Activated B cell treated with CpG ODN at 0.5 μM for 24 hours (primary cell): ENCODE measurements at places on chromosomes 1 and 21. TPM values are rescaled to one million over a fixed set of nuclear protein-coding genes. Genes with fewer than 3 reads are reported as not detected.

DNA sequence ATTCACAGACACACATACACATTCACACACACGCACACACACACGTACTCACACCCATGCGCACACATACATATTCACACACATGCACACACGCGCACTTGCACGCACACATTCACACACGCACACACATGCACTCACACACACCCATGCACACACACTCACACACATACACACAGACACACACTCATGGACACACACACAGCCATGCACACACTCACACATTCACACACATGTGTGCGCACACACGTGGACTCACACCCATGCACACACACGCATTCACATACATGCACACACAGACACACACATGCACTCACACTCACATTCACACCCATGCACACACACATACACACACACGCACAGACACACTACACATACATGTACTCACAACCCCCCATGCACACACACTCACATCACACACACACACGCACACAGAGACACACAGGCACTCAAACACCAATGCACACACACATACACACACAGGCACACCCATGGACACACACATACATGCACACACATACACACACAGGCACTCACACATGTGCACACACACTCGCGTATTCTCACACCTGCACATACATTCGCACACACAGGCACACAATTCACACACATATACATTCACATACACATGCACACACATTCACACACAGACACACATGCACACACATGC lies 589.1 kb downstream of the PTPRU start:
- DNase-seq = no peak

- DNase-seq = no peak
Observed at GRCh38 chr1:93712741-93713140, 31.1 kb upstream of the BCAR3 start.

DNA sequence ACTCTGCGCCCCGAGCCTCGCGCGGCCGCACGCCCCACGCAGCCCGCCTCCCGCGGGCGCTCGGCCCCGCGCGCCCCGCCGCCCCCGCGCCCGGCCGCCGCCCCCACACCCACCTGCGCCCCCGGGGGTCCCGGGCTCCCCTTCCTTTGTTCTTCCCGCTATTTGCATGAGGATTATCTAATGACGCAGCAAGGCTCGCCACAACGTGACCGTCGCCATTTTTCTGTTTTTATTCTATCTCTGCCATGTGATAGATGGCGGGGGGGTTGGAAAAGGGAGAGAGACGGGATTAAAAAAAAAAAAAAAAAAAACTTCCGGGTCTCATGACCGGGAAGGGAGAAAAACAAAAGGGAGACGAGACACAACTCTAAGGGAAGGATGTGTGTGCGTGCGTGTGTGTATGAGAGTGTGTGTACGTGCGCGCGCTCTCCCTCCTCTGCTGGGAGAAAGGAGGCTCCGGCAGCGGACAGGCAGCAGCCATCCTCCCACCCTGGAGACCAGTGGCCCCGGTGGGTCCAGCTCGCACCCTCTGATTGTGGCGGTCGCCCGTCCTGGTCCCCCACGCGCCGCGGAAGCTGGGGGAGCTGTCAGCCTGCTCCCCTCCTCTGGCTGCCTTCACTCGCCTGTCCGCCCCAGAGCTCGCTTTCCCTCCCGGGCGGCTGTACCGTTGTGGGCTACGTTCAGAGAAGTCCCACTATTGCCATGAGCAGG lies 80.4 kb upstream of the AK4 start:
- DNase-seq = peak; percentile 50

- DNase-seq = no peak
Observed at GRCh38 chr1:227218870-227219573, 99.3 kb downstream of the CDC42BPA start.

DNA sequence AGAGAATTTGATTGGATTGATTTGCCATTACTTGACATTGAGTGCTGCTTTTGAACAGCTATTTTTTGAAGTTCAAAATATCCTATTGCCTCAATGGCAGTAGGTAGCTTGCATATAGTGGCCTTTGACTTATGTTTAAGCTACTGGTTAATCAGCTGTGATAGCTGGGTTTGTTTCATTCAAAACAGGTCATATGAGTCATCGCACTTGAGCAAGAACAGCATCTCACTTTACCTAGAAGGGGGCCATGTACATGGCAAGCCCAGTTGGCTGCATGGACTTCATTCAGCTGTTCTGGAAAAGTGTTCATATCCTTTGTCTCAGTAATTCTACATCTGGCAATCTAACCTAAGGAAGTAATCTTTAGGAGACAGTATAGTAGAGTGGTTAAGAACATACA lies 29.0 kb upstream of the ARID1A start:
- DNase-seq = no peak

- no peak for DNase-seq
Observed at GRCh38 chr1:153495536-153495935, 35.1 kb upstream of the S100A7 start.

DNA sequence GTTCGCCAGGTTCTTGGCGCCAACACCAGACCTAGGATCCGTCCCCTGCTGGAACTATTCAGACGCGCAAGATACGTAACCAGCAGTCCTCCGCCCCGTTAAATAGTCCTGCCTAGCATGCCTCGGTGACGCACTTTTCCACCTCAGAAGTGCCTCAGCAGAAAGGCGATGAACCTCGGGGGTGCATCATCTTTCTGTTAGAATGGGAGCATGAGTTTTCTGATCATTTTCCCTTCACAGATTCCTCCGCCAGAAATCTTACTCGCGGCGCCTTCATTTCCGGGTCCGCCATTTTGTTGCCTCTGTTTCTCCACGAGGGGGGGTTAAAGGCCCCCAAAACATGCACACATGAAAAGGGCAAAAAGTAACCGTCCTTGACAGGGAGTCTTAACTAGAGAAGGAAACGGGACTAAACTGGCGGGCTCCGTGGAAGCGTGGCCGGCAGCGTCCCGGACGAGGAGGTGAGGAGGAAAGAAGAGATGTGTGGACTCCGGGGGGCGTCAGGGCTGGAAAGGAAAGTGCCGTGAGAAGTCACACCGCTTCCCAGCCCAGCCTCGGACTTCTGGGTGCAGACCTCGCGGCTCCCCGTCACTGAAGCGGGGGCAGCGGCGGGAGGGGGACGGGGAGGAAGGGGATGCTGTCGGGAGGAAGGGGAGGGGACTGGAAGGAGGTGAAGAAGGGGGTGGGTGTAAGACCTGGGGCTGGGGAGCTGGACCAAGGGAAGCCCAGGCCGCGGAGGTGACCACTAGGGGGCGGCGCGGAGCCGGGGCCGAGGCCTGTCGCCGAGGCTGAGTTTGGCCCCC lies at the start of gene GABPB2:
TSS of gene GABPB2 (plus strand) at position 288 of the 803 bp plus-strand sequence. CDS start 17,429 bp downstream, outside the sequence.
- DNase-seq = peak; percentile 89

DNA sequence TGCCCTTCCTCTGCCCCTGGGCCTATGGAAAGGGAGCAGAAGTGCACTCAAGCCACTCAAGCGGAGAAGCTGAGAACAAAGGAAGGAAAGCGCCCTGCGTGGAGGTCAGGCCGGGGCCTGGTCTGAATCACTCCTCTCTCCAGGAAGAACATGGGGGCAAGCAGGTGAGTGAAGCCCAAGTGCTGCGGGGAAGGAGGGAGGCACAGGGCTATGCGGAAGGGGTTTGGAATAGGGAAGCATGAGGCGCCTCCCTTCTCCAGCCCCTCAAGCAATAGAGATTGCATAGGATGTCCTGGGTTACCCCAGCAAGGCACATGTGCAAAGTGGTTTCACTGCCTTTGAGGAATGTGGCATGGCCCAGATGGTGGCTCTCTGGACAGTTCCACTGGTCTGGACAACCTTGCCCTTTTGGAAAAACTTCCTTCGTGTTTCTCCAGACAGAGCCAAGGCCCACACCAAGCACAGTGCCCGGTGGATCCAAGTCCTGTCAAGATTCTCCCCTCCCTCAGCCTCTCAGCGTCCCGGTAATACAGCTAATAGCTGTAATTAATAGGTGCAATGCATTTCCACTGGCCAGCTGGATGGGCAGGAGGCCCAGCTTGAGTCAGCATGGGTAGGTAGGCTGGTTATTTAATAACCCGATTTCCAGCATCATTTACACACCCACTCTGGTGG lies 13.7 kb downstream of the BLACAT1 start:
- no peak for DNase-seq

The KCNE1 gene
- 0.10 TPM in 1 of 2 replicates, not detected in the other for total RNA-seq

The TRIM67 gene
- not detected in 2 replicates for total RNA-seq

The INSRR gene
- not detected in 2 replicates for total RNA-seq

The TCP10L gene
- 0.58 and 0.98 TPM in 2 replicates for total RNA-seq

The CD1E gene
- not detected in 2 replicates for total RNA-seq
